NCI-H2029 (cell line): ENCODE measurements at places on chromosomes 7 and 10.

GRCh38 chr7:36336390-36336789, 53.3 kb upstream of the ANLN start:
- no peak for DNase-seq

DNA sequence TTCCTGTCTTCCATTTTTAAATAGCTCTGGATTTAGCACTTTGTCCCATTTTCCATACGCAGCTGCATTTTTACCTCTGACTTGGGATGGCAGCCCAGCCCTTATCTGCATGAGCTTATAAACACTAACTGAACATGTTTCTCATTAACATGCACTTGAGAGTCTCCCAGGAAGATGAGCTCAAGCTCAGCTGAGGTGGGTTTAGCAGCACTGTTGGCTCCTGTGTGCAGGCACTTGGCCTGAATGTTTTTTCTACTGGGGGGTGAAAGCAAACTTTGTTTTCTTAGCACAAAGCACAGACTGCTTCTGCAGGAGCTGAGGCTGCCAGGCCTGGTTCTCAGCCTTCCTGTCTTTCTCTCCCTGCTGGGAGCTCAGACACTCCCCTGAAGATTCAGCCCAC, 1093.6 kb upstream of the AUTS2 start:
- no peak for DNase-seq

DNA sequence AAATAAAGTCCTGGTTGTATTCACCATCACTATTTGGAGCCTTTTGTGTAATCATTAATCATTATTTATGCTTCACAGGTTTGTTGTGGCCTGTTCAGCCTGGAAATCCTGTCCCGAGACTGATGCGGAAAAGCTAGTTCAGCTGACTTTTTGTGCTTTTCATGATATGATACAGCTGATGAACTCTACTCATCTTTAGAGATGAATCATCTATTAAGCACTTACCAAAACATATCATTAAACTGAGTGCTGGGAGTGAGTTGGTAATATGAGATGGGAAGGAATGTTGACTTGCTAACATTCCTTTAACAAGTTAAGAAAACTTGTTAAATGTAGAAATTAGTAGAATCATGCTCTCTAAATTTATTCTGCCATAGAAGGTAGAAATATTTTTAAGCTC, 53.0 kb downstream of the CROT start:
- no peak for DNase-seq

GRCh38 chr7:55526770-55527169, 45.5 kb downstream of the VOPP1 start:
- no peak for DNase-seq

DNA sequence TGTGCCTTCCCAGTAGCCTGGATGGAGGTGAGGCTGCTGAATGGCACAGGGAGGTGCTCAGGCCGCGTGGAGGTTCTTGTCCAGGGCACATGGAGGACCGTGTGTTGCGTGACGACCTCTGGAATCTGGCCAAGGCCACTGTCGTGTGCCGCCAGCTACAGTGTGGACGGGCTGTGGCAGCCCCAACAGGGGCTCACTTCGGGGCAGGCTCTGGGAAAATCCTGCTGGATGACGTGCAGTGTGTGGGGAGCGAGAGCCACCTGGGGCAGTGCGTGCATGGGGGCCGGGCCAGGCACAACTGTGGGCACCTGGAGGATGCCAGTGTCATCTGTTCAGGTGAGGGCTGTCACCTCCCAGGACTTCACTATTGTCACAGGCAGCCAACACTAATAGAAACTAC, 50.2 kb upstream of the C10orf120 start:
- no peak for DNase-seq

- no peak for DNase-seq
These were observed 669.8 kb upstream of the ANKRD30A start for GRCh38 chr10:36455526-36456133.

DNA sequence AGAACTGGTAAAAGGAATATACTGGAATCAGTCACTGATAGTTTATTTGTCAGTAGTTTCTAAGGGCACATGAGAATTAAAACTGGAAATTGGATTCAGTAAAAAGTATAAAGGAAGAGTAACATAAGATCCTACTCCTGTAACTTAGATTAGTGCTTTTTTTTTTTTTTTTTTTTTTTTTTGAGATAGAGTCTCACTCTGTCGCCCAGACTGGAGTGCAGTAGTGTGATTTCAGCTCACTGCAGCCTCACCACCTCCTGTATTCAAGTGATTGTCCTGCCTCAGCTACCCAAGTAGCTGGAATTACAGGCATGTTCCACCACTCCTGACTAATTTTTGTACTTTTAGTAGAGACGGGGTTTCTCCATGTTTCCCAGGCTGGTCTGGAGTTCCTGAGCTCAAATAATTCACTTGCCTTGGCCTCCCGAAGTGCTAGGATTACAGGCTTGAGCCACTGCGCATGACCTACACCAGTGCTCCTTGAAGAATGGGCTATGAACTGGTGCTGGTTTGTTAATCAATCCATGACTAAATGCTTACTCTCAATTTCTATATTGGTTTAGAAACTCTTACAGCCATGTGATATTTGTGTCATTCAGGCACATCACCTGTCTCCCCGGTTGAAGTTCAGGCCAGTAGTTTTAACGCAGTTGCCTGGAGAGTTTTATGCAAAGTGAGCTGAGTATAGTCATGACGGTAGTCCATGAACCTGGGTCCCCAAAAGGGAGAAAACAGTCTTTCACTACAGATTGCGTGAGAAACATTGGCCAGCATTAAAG, 65.0 kb downstream of the ZEB1 start:
- DNase-seq = no peak

DNA sequence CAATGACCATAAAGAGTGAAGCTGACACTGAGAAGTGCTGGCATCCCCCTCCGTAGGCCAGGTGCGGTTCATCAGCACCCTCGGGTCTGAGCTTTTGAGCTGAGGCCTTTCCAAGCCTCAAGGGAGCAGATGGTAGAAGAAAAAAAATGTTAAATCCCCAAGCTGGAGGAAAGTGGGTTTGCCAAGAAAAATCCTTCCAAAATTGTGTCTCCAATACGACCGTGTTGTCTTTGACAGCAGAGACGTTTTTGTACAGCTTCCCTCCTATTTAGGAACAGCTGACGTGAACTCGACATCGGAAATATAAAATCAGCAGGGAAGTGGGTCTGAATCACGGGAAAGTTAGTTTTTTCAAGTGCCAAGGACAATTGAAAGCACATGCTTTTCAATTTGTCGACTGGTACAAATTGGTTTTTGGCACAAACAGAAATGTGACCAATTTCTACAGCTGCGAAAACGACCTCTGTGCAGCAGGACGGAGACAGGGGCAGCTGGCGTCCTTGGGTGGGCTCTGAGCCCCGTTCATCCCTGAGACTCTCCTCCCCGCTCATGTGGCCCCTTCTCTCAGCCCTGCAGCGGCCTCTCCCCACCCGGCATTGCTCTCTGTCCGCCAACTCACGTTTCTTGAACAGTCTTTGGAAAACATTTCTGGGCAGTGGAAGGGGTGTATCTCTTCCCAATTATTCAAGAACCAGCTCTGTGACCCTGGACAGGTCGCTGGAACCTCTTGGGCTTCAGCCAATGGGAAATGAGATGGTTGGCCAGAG, 89.9 kb downstream of the PAXIP1 start:
- DNase-seq = no peak

- peak; percentile 73 for DNase-seq
These were observed 11.9 kb upstream of the LMOD2 start for GRCh38 chr7:123643495-123644441.

GRCh38 chr7:14835384-14835783, 67.2 kb downstream of the DGKB start:
- DNase-seq = peak; percentile 72

GRCh38 chr10:13712476-13712836, 125.7 kb downstream of the PRPF18 start:
- DNase-seq = no peak

GRCh38 chr7:5139998-5140397, 50.0 kb upstream of the WIPI2 start:
- DNase-seq = no peak

DNA sequence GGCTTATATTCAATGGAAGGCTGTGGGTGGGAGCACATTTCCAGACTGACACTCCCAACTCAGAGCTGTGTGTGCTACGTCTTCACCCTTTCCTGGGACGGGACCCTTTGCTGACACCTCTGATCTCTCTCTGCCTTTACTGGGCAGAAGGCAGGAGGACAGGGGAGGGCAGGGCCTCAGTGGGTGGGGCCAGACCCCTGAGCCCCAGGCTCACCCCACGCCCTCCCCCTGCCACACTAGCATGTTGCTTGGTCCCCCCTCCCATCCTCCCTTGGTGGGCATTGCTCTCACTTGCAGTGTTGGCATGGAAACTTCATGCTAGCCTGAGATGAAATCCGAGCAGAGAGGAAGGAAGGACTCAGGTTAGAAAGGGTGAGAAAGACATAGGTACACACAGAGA, 18.4 kb downstream of the TMEM273 start:
- no peak for DNase-seq

DNA sequence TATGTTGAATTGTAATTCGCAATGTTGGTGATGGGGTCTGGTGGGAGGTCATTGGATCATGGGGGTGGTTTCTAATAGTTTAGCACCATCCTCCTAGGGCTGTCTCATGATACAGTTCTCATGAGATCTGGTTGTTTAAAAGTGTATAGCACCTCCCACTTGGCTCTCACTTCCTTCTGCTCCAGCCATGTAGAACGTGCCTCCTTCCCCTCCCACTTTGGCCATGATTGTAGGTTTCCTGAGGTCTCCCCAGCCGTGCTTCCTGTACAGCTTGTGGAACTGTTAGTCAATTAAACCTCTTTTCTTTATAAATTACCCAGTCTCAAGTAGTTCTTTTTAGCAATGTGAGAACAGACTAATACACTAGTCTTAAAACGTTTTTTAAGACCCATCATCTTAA, 15.6 kb upstream of the HECW1 start:
- DNase-seq = no peak

DNA sequence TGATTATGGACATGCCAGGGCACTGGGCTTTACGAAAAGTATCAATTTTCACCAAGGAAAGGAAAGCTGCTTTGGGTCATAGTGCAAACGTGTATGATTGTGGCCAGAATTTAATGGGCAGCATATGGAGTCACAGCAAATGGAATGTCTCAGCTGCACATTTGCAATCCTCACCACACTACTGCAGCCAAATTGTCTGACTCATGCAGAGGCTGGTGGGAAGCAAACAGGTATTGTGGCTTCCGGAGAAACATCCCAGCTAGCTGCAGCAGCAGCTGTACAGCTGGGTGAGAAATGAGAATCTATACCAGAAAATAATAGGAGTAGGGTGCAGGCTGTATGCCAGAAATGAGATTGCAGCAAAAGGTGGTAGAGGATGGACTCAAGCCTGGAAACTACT, 374.7 kb upstream of the VWC2 start:
- no peak for DNase-seq

- no peak for DNase-seq
These were observed 16.6 kb upstream of the FAS start for GRCh38 chr10:88974012-88974411.

DNA sequence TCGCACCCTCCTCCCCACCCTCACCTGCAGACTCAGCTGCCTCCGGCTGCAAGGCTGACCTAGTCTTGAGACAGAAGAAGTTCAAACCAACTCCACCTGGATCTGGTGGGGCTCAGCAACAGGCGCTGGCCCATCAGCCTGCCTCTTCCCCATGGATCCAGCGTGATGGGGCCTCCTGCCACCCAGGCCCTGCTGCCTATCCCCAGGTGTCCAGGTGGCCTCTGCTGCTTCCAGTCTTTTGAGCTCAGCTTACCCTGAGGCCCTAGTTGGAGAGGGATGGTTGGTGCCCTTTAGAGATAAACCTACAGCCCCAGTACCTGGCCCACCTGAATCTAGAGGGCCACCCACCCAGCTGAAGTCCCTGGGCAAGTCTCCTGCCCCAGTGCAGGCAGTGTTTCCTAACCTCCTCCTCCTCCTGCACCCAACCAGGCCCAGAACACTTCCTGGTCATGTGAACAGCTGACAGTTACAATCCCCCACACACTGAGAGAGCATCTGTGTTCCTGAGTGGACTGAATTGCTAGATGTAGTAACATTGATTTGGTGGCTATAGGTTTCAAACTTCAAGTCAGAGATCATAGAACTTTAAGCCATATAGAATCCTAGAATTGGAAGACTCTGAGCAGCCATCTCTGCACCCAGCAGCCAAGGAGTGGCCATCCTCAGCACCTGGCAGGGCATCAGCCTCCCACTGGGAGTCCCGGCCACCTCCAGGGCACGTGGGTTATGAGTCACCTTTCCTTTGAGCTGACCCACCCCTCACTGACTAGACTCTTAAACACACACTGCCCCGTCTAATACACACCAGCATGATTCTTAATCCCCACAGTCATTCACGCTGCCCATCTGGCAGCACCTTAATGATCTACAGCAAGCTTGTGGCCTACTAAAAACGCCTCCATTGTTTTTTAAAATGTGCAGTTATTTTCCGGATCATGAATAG, 51.9 kb downstream of the ALOX5 start:
- DNase-seq = no peak

- no peak for DNase-seq
These were observed 28.4 kb upstream of the EIF5AL1 start for GRCh38 chr10:79483948-79484347.
